ENCODE measurements at places on chromosomes 16 and 17.

DNA sequence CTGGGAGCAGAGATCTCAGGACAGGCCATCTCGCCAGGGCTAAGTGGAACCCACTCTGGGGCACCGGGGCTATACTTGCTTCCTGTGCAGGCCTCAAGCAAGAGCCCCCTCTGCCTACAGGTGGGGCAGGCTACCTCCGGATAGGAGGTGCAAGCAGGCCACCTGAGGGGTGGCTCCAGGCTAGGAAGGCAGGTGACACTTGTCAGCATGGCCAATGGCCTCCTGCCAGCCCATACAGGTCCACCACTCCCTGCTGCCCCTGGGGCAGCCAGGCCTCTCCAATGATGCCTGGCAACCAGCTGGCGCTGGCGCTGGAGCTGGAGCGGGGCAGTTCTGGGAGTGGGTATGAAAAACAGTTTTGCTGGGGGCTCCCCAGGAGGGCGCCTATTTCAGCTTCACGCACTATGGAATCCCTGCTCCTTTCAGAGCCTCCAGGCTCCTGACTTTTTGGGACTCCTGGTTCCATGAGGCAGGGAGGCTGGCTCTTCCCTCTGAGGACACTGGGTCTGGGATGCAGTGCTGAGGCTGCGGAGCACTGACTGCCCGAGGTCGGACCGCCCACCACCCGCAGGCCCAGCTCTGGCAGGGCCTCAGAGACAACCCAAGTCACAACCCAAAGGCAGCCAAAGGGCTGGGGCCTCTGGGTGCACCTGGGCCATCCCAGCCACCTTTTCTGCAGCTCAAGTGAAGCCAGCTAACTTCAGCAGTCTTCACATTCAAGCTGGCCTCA is 8.4 kb upstream of the SREBF1 start:
- no peaks in the 10 kb centered on the region for H3K36me3 ChIP-seq
- H3K4me1 ChIP-seq, result peaks cover 29% of the 10 kb centered on the region
- DNase-seq, result no peak
- no peak overlapping the region for H3K27ac ChIP-seq
- H3K27me3 ChIP-seq, result no peaks in the 10 kb centered on the region
- H3K4me3 ChIP-seq, result no peak overlapping the region

- H3K4me3 ChIP-seq, result no peak overlapping the region
- no peaks in the 10 kb centered on the region for H3K36me3 ChIP-seq
- H3K27ac ChIP-seq, result no peak overlapping the region
- no peak for DNase-seq
- peaks cover 47% of the 10 kb centered on the region for H3K27me3 ChIP-seq
Measured at GRCh38 chr17:74694081-74694480, 18.6 kb downstream of the CD300LF start.

GRCh38 chr16:379183-379960 is 2.4 kb downstream of the PGAP6 start:
- H3K27me3 ChIP-seq, result peaks cover 7% of the 10 kb centered on the region
- H3K4me1 ChIP-seq, result peaks cover 21% of the 10 kb centered on the region
- no peak for DNase-seq
- no peak overlapping the region for H3K27ac ChIP-seq
- H3K36me3 ChIP-seq, result peaks cover 15% of the 10 kb centered on the region

GRCh38 chr16:88058817-88059216 is 107.6 kb downstream of the BANP start:
- no peak for DNase-seq
- no peak overlapping the region for H3K4me3 ChIP-seq
- H3K27ac ChIP-seq, result no peak overlapping the region
- peaks cover 2% of the 10 kb centered on the region for H3K4me1 ChIP-seq
- H3K36me3 ChIP-seq, result peaks cover 6% of the 10 kb centered on the region
- H3K27me3 ChIP-seq, result no peaks in the 10 kb centered on the region

Measured in neuronal stem cell (in vitro differentiated cells).